Stimulated activated CD4-positive, alpha-beta T cell treated with anti-CD3 and anti-CD28 coated beads, TNF-alpha, amount 100 ng/mL, for 4 hours (primary cell): ENCODE measurements at places on chromosomes 7 and 10.

DNA sequence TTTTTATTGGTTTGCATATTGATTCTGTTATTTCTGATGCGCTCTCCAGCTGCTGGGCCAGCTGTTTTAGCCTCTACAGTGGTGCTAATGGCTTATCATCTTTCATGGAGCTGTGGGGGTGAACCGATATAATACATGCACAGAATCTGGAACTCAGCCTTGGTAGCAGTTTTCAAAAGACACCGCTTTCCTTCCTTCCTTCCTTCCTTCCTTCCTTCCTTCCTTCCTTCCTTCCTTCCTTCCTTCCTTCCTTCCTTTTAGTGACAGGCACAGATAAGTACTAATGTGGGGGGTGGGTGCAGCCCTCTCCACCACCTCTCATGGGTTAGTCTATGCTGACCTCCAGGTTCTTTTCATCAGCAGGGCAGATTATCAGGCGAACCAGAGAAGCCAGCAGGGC, 31.9 kb upstream of the C10orf53 start:
- DNase-seq: no peak

DNA sequence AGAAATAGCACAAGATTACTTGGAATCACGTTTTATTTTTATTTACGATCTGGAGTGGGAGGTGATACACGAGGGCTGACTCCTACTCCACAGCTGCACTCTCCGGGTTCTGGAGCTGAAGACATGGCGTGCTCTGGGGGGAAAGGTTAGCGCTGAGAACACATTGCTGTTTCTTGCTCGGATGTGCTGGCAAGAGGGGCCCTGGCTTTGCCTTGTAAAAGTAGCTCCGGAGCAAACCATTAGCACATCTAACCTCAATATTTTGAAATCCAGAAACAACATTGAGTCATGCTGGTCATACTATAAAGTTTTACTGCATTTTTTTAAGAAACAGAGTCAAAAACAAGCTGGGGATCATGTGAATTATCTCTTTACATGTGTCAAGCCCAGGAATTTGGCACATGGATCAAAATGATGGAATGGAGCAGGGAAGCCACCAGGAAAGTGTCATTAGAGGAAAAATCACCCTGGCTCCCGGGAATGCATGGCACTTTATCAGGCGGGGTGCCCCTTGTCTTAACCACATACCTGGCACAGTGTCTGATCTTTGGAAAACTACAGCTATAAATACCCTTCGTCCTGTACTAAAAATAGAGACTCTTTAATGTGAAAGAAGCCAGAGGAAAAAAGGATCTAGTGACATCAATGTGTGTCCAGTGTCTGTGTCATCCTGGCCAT, 31.6 kb upstream of the LYZL1 start:
- DNase-seq: no peak

- no peak for DNase-seq
Measured at GRCh38 chr7:112938863-112939573, 147.6 kb downstream of the GPR85 start.

- DNase-seq: no peak
Measured at GRCh38 chr10:92690915-92691590, 1.3 kb downstream of the HHEX start.

DNA sequence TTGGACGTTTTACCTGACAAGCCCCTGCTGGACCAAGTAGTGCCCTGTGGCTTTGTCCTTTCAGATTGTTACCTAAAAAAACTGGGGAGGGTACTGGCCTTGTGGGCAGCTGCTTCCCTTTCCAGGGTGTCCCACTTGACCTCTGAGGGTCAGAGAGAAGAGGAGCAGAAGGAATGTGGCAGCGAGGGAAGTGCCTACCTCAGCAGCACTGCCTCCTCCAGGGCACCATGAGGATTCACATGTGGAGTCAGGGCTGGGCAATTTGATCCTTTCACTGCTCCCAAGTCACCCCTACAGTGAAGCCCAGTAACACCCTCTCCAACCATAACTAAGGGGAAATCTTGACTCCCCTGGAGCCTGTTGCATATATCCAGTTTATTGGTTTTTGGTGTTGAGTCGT, 64.6 kb downstream of the ITGB1 start:
- DNase-seq: no peak
